Neural cell (in vitro differentiated cells): ENCODE measurements at places on chromosomes 4 and X. TPM values are rescaled to one million over a fixed set of nuclear protein-coding genes. Genes with fewer than 3 reads are reported as not detected.

USP17L22 gene
- polyA plus RNA-seq, result not detected in 2 replicates

LGI2 gene
- 9.9 and 10.3 TPM in 2 replicates for polyA plus RNA-seq

OPHN1 gene
- polyA plus RNA-seq, result 7.3 and 7.6 TPM in 2 replicates

FGF13 gene
- polyA plus RNA-seq, result 235 and 242 TPM in 2 replicates

KLHL13 gene
- polyA plus RNA-seq, result 15.2 and 15.7 TPM in 2 replicates

MAGEE2 gene
- 0.28 TPM in 1 of 2 replicates, not detected in the other for polyA plus RNA-seq

PAGE5 gene
- not detected in 2 replicates for polyA plus RNA-seq
